ENCODE measurements at places on chromosomes 13 and 19. TPM values are rescaled to one million over a fixed set of nuclear protein-coding genes. Genes with fewer than 3 reads are reported as not detected.

IZUMO1 gene
- total RNA-seq: not detected

PCSK4 gene
- total RNA-seq: 5.4 TPM

GRCh38 chr13:30705680-30706079 is 29.7 kb upstream of the ALOX5AP start:
- no peak overlapping the region for H3K4me3 ChIP-seq
- no peaks in the 10 kb centered on the region for H3K36me3 ChIP-seq
- H3K27ac ChIP-seq: no peak overlapping the region
- H3K4me1 ChIP-seq: no peaks in the 10 kb centered on the region
- H3K27me3 ChIP-seq: no peaks in the 10 kb centered on the region
- DNase-seq: no peak

DNA sequence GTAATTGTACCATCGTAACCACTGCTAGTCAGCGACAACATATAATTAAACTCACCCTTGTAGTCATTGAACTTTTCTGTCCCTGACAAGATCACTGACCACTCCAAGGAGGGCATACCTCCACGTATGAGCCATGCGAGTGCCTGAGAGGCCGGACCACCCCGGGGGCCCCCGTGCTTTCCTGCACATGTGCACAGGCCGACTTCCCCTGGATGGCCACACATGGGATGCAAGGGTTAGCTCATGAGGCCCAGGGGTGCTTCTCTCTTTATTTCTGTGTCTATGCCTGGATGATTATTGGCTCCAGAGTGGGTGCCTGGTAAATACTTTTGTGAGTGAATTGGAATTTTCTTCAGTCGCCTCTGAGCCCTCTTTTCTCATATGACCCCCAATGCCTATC is 82.8 kb upstream of the ZNF536 start:
- no peak for DNase-seq
- no peaks in the 10 kb centered on the region for H3K4me1 ChIP-seq
- no peaks in the 10 kb centered on the region for H3K36me3 ChIP-seq
- no peak overlapping the region for H3K4me3 ChIP-seq
- no peak overlapping the region for H3K27ac ChIP-seq

DNA sequence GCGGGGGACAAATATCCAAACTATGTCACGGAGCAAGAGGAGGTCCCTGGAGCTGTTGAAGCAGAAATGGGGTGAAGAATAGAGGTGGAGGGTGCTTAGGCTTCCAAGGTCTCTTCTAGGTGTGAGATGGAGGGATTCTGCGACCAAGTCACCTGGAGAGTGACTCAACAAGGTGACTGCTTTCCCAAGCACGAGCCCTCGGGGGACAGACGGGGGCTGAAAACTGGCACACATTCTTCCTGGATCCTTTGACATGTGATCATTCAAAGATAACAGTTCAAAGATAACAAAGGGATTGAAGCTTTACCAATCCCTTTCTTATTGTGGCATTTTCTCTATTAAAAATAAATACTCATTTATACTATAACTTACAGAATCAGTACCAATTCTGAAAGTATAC is 2.2 kb upstream of the TEX101 start:
- no peaks in the 10 kb centered on the region for H3K36me3 ChIP-seq
- peaks cover 6% of the 10 kb centered on the region for H3K27me3 ChIP-seq
- no peaks in the 10 kb centered on the region for H3K4me1 ChIP-seq
- H3K4me3 ChIP-seq: no peak overlapping the region

DNA sequence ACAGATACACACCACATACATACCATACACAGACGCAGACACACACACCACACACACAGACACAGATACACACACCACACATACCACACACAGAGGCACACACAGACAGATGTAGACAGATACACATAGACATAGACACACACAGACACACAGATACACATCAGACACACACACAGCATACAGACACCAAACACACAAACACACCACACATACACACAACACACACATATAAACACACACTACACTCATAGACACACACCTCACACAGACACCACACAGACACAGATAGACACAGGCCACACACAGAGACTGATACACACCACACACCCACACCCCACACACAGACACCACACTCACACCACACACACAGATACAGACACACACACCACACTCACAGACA is 24.9 kb upstream of the SLC7A10 start:
- no peaks in the 10 kb centered on the region for H3K4me1 ChIP-seq
- no peaks in the 10 kb centered on the region for H3K27me3 ChIP-seq
- DNase-seq: no peak
- H3K36me3 ChIP-seq: no peaks in the 10 kb centered on the region
- H3K4me3 ChIP-seq: no peak overlapping the region

- peaks cover 26% of the 10 kb centered on the region for H3K4me1 ChIP-seq
- H3K27me3 ChIP-seq: no peaks in the 10 kb centered on the region
- H3K4me3 ChIP-seq: no peak overlapping the region
- DNase-seq: no peak
Measured at GRCh38 chr13:77980592-77980991, 62.0 kb upstream of the EDNRB start.

DNA sequence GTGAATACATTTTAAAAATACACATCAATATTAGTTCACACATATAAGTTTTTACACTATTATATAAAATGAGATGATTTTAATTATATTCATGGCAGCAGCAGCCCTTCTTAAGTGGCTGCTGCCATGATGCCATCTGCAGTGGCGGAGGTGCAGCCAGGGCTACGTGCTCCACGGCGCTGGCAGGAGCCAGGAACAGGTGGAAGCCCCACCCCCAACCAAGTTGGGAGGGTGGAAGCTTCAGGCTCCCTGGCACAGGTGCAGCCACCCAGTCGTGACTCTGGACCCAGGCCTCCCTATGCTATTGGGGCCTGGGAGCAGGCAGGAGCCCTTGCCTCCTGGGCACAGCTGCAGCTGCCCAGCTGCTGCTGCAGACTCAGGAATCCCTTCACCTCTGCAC is 646.9 kb upstream of the PCDH9 start:
- no peaks in the 10 kb centered on the region for H3K36me3 ChIP-seq
- no peak for DNase-seq
- no peaks in the 10 kb centered on the region for H3K27me3 ChIP-seq
- H3K27ac ChIP-seq: no peak overlapping the region
